Keratinocyte (primary cell): ENCODE measurements at places on chromosomes 3 and 15. TPM values are rescaled to one million over a fixed set of nuclear protein-coding genes. Genes with fewer than 3 reads are reported as not detected.

RASGRF1 gene
- polyA plus RNA-seq = 0.03 to 0.23 TPM (median 0.08 TPM) in 3 replicates

GOLGA8J gene
- 0.04 TPM in 1 of 3 replicates, not detected in the others for polyA plus RNA-seq

RBPMS2 gene
- polyA plus RNA-seq = not detected in 3 replicates

RAB6B gene
- polyA plus RNA-seq = 2.2 to 5.5 TPM (median 2.9 TPM) in 3 replicates

SERINC4 gene
- 0.05 to 0.14 TPM in 2 of 3 replicates, not detected in the other for polyA plus RNA-seq

CCDC50 gene
- polyA plus RNA-seq = 41.1 to 54.8 TPM (median 43.7 TPM) in 3 replicates

CD200R1 gene
- polyA plus RNA-seq = 0.97 to 1.9 TPM (median 1.6 TPM) in 3 replicates

CELF6 gene
- 0.04 to 0.12 TPM in 2 of 3 replicates, not detected in the other for polyA plus RNA-seq

ZNF619 gene
- polyA plus RNA-seq = 2.3 to 3.4 TPM (median 3.1 TPM) in 3 replicates

HES1 gene
- 17.6 to 138 TPM (median 88.4 TPM) in 3 replicates for polyA plus RNA-seq

CCRL2 gene
- 0.09 to 0.17 TPM in 2 of 3 replicates, not detected in the other for polyA plus RNA-seq

CYP11A1 gene
- 0.27 TPM in 1 of 3 replicates, not detected in the others for polyA plus RNA-seq

CCNL1 gene
- 59.1 to 136 TPM (median 118 TPM) in 3 replicates for polyA plus RNA-seq

LRRC3B gene
- not detected in 3 replicates for polyA plus RNA-seq

TTC21A gene
- 1.1 to 2.4 TPM (median 1.3 TPM) in 3 replicates for polyA plus RNA-seq

RSL24D1 gene
- 38.5 to 99.9 TPM (median 46.6 TPM) in 3 replicates for polyA plus RNA-seq

SKOR1 gene
- 0.03 TPM in 2 of 3 replicates, not detected in the other for polyA plus RNA-seq

CELSR3 gene
- 0.25 to 0.53 TPM (median 0.31 TPM) in 3 replicates for polyA plus RNA-seq

LHFPL4 gene
- polyA plus RNA-seq = 0.03 TPM in 1 of 3 replicates, not detected in the others

SCG3 gene
- polyA plus RNA-seq = not detected in 3 replicates

HIGD2B gene
- polyA plus RNA-seq = not detected in 3 replicates

CEP97 gene
- polyA plus RNA-seq = 1.6 to 3.6 TPM (median 2.6 TPM) in 3 replicates

TERC gene
- polyA plus RNA-seq = 0.50 to 1.1 TPM (median 0.69 TPM) in 3 replicates

SUSD5 gene
- polyA plus RNA-seq = 0.03 to 0.09 TPM (median 0.05 TPM) in 3 replicates

C3orf20 gene
- polyA plus RNA-seq = 0.02 to 0.06 TPM in 2 of 3 replicates, not detected in the other

LNP1 gene
- polyA plus RNA-seq = 0.19 to 0.95 TPM (median 0.64 TPM) in 3 replicates

EPHA3 gene
- polyA plus RNA-seq = 0.02 to 0.52 TPM (median 0.13 TPM) in 3 replicates

TTLL13 gene
- polyA plus RNA-seq = 0.05 to 0.09 TPM (median 0.07 TPM) in 3 replicates

C3orf85 gene
- not detected in 3 replicates for polyA plus RNA-seq

SLC6A20 gene
- 0.34 to 0.66 TPM (median 0.37 TPM) in 3 replicates for polyA plus RNA-seq

NEIL1 gene
- 3.6 to 10.4 TPM (median 5.5 TPM) in 3 replicates for polyA plus RNA-seq

MAGEL2 gene
- polyA plus RNA-seq = not detected in 3 replicates
